ENCODE measurements at places on chromosomes 3 and 15.

- no peak for DNase-seq
Observed at GRCh38 chr15:59738676-59739075, 49.6 kb upstream of the BNIP2 start.

DNA sequence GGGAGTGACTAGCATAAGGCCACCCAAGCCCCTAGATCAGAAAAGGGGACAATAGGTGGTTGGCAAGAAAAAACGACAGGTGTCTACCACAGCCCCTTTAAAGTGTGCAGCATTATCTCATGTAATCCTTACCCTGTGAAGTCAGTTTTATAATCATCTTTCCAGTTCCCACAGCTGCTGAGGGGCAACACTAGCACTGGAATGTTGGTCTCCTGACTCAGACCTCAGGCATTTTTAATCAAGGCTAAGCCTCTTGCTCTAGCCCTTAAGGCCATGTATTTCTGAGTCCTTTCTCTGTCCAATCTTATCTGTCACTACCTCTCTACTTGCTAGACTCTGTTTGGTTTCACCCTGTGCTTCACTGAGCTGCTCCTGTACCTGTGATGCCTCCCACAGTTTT lies 171.7 kb downstream of the TLE3 start:
- DNase-seq, result no peak

DNA sequence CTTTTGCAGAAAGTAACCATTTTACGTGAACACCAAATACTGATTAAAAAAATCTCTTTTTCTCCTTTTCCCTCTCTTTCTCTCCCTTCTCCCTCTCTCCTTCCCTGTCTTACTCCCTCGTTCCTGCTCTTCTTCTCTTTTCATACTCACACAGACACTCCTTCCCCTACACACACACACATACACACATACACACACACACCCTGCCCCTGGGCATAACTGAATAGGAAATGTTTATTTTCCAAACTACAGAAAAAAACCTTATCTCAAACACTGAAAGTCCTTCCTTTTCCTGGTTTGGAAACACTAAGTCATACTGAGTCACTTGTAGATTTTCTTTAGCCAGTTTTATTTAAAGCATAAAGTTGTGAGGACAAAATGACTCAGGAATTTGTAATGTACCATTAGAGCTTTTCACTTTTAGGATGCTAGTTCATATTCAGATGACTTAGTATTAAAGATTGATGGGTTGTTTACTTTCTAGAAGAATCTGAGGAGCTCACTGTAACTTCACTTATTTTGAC lies 62.4 kb downstream of the MBNL1 start:
- DNase-seq, result no peak

GRCh38 chr3:64188810-64189560 lies 36.3 kb downstream of the PRICKLE2 start:
- no peak for DNase-seq

DNA sequence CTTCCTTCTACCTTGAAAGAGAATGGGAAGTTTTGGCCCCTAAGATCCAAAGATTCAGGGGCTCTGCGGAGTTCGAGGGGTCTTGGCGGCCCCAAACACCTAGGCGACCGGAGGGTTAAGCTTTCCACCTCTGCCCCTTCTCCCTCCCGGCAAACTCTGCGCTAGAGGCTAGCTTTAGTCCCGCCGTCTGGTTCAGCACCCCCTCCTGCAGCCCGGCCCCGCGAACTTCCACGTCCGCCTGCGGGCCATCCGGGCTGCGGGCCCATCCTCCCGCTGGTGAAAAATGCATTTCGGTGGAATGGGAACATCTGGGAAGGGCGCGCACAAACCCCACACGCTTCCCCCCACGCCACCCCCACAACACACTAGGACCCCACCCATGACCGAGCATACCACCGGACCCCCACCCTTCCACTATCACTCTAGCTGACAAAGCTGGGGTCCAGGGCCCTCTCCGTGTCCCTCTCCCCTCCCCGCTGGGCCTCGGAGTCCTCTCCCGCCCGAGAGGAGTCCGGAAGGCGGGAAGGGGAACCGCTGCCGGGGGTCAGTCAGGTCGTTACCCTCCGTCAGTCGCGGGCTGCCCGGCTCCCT lies 1.0 kb downstream of the SHOX2 start:
- no peak for DNase-seq

- DNase-seq, result no peak
Observed at GRCh38 chr15:41207687-41208448, 22.7 kb downstream of the EXD1 start.

Data from T-helper 2 cell treated with Interferon-gamma antibody and Interleukin-4, amounts not matched to agents 5 μg/mL and 100 μg/mL, for 36 hours (primary cell).